DMS79 treated with DMSO at 0.1 percent for 48 hours (cell line): ENCODE measurements at places on chromosomes 12 and 14.

- DNase-seq, result no peak
These were observed 377.4 kb downstream of the NAV3 start for GRCh38 chr12:78208092-78208491.

DNA sequence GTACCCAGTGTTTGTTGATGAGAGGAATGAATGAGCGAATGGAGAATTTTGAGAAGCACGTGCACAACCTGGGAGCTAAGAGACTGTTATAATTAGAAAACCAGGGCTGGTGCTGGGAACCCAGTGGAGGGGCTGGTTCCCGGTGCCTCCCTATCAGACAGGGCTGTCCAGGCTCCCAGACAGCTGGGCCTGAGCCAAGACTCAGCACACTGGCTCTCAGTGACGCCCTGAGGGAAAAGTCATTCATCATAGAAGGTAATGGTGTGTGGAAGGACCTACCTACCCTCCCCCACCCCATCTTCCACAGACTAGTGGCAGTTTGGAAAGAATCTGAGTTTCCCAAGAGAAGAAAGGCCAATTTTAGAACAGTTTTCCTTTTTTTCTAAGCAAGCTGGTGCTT, 34.7 kb downstream of the KCNA5 start:
- DNase-seq, result peak; percentile 79

DNA sequence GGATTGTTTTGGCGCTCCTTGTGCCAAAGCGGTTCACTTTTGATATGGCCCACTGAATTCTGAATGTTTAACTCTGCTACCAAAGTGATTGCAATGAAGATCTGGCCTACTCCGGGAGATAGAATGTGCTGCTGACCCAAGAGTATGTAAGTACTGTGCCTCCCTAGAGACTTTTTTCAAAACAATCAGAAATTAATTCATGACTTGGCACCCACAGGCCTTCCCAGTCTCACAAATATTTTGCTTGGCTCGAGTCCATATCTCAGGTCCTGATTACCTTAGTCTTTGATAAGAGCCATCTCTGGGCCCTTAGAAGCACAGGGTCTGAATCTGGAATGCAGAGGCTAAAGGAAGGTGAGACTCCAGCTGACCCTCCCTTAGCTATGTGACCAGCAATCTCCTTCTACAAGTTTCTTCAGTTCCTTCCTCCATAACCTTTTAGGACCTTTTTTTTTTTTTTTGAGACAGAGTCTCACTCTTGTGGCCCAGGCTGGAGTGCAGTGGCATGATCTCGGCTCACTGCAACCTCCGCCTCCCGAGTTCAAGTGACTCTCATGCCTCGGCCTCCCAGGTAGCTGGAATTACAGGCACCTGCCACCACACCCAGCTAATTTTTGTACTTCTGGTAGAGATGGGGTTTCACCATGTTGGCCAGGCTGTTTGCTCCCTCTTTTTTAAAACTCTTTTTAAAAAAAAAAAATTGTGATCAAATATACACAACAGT, 49.5 kb upstream of the METAP2 start:
- DNase-seq, result peak; percentile 94

GRCh38 chr12:1439687-1440086, 154.7 kb downstream of the FBXL14 start:
- DNase-seq, result no peak

DNA sequence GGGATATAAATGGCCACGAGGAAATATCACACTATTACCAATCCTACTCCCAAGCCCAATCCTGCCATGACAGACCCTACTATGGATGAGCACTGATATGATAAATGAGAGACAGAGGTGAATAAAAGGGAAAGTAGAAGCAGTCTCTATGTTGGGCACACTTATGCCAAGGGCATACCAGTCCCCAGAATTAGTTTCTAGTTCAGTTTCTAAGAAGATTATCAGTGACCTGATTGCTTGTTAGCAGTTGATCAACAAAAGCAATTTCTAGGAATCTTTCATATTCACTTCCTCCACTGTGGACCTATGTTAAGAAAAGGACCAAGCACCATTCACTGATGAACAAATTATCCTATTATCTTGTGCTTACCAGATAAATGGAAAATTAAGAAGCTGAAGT, 20.0 kb downstream of the SCAF11 start:
- DNase-seq, result no peak

DNA sequence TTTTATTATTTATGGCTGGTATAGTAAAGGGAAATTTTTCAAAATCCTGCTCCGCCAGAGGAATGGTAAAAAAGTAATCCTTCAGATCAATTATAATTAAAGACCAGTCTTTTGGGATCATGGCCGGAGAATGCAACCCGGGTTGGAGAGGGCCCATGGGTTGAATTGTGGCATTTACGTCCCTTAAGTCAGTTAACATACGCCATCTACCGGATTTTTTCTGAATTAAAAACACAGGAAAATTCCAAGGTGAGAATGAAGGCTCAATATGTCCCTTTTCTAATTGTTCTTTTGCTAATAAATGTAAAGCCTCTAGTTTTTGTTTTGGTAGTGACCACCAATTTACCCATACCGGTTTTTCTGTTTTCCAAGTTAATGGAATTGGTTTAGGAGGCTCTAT, 602.8 kb downstream of the ALG10 start:
- no peak for DNase-seq

DNA sequence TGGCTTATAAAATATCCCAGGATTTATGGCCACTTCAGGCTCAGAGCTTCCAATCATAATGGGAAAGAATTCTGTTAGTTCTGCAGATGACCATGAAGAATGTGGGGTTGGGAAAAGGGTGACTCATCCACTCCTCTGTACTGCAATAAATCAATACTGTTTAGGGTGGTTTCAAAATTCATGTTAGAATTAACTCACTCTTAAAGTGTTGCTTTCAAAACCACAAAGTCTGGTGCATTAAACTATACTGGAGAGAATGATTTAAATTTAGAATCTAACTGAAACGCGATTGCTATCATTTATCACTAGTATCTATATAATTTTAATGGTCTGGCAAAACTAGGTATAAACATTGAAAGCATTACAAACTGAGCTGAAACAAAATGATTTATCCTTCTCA, 798 bp downstream of the CCDC198 start:
- DNase-seq, result peak; percentile 81

DNA sequence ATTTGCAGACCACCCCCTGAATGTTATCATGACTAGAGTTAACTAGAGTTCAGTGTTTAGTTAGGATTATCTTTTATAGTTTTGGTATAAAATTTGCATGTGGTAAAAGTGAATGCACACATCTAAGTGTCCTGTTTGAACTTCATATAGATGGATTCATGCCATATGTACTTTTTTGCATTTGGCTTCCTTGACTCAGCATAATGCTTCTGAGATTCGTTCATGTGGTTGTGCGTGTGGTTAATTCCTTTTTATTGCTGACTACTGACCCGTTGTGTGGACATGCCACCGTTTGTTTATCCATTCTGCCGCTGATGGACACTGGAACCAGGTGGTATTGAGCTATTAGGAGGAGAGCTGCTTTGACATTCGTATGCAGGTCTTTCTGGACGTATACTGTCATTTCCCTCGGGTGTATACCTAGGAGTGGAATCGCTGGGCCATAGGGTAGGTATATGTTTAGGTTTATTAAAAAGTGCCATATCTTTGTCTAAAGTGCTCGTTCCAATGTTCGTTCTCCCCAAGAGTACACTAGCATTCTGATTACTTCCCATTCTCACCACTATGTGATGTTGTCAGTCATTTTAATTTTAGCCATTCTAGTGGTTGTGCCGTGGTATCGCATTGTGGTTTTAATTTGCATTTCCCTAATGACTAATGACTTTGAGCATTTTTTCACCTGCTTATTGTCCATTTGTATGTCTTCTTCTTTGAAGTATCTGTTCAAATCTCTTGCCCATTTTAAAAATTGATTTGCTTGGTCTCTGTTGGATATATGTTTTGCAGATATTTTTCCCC, 37.7 kb downstream of the RIN3 start:
- no peak for DNase-seq

GRCh38 chr12:50166799-50167048, 445 bp downstream of the CERS5 start:
- peak; percentile 48 for DNase-seq

GRCh38 chr12:102167821-102168604, 29.6 kb downstream of the PMCH start:
- DNase-seq, result no peak

GRCh38 chr12:112285600-112286401, 96.4 kb downstream of the HECTD4 start:
- DNase-seq, result no peak

GRCh38 chr12:12714276-12715021, 2.7 kb upstream of the CDKN1B start:
- DNase-seq, result peak; percentile 89

- no peak for DNase-seq
These were observed 73.6 kb downstream of the OSBPL8 start for GRCh38 chr12:76486011-76486410.

DNA sequence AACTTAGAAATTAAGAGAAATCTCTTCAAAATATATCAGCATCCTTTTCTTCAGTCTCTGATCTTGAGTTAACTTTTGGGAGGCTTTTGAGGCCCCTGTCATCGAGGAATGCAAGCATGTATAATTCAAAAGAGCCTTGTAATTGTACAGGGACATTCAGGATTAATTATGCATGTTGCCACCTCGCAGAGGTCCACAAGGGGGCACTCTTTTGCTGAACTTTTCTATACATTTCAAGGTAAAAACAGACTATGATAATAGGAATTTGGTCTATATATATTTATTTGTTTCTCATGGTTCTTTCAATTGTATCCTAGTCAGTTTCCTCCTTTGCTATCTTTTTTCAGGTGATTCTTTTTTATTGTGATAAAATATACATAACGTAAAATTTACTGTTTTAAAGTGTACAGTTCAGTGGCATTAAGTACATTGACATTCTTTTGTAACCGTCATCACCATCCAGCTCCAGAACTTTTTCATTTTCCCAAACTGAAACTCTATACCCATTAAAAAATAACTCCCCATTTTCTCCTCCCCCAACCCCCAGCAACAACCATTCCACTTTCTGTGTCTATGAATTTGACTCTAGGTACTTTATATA, 47.0 kb upstream of the SLC2A13 start:
- no peak for DNase-seq

- DNase-seq, result no peak
These were observed 70.9 kb upstream of the PIWIL1 start for GRCh38 chr12:130266751-130267150.

DNA sequence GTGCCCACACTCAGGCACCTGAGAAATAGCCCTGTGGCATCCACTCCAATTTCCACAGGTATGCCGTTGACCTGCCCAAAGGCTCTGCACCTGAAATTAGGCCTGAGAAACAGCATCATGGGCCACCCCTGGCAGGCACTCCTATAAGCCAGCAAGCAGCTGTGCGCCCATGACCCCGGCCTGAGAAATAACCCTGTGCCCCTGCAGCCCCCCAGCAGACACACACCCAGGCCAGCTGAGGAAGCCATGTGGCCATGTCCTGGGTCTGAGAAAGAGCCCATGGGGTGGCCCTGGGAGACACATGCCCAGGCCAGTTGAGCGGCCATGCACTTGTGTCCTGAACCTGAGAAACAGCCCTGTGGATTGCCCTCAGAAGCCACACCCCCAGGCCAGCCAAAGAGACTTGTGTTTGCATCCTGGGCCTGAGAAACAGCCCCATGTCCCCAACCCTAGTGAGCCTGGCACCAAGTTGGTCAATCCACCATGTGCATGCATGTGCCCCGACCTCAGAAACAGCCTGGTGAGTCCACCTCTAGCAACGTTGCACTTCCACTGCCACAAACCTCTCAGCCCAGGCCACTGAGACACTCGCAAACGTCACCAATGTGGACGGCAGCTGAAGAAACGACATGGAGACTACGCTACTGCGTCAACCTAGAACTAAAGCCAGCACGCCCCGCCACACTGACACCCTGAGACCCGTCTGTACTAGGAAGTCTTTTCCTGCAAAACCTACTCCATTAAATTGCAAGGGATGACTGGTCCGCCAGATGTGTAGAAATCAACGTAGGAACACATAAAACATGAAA, 411.9 kb downstream of the TMEM121 start:
- no peak for DNase-seq

DNA sequence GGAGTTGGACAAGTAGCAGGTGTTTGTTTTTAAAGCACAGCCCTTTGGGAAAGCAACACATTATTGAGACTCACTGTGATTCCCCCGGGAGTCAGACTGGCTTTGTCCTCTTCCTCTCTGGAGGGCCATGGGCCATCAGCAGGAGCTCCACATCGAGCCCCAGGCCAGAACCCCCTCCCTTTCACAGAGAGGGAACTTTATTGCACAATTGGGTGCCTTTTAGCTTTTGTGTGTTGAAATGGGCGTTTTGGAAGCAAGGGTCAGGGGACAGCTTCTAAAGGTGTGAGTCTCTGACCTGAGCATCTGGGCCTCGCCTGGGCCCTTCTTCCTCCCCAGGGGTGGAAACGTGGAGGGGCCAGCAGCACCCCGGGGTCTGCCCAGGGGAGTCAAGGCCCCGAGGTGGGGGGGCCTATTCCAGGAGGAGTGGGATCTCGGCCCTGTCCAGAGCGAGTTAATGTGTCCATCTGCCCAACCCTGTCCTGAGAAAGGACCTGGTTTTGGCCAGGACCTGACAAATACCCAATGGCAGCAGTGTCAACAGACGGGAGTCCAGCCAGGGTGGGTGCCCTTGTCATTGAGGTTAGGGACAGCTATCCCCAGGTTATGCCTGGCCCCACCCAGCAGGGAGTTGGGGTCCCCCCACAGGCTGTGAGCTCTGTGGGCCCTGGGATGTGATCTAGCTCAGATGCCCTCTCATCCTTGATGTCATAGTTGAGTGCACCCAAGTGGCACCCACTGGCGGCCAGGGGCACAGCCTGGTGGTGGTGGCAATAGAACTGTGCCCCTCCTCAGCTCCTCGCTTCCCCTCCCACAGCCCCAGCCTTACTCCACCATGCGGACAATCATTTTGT, 37.1 kb downstream of the SLC8B1 start:
- no peak for DNase-seq

GRCh38 chr14:100132903-100133510, 26.4 kb downstream of the DEGS2 start:
- no peak for DNase-seq

GRCh38 chr12:34393821-34394150, 371.5 kb downstream of the ALG10 start:
- DNase-seq, result no peak

DNA sequence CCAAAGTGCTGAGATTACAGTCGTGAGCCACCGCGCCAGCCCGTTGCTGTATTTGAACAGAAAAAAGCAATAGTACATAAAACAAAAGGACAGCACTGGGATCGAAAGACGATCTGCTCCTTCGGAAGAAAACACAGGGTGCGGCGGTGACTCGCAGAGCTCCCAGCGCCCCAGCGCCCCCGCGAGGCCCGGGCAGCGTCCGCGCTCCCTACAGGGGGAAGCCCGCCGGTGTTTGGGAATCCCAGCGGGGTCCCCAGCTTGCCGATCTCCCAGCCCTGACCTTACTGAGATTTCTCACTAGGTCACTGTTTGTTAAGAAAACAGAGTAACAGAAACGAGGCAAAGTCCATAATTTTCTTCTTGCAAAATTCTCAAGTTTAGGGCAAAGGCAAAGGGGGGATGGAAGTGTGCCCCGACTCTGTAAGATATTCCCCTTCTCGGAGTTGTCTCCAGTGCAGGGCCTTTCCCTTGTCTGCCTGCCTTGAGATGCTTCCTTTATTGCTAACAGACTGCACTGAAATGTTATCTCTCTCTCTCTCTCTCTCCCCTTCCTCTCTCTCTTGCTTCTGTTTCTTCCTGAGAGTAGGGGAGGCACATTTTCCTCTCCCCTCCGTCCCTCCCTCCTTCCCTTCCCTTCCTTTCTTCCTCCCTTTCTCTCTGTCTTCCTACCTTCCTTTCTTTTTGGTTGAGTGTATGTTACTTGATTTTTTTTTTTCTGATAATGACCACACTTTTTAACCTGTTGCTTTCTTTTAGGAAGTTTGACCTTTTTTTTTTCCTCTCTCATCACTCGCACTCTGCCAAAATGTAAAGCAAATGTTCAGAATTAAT, 91.9 kb downstream of the TMEM30B start:
- DNase-seq, result no peak
